Naive thymus-derived CD4-positive, alpha-beta T cell (primary cell): ENCODE measurements at places on chromosomes 1 and 21. TPM values are rescaled to one million over a fixed set of nuclear protein-coding genes. Genes with fewer than 3 reads are reported as not detected.
A peak's percentile ranks its signal among the peaks of the same experiment; 100 is the strongest.

RORC gene
- total RNA-seq = 0.16 TPM

CLCA1 gene
- not detected for total RNA-seq

PLEKHG5 gene
- total RNA-seq = 7.6 TPM

ZNF683 gene
- total RNA-seq = 0.22 TPM

- no peaks in the 10 kb centered on the region for H3K27me3 ChIP-seq
- H3K27ac ChIP-seq = no peak overlapping the region
- H3K4me1 ChIP-seq = no peaks in the 10 kb centered on the region
- no peaks in the 10 kb centered on the region for H3K36me3 ChIP-seq
- no peak overlapping the region for H3K4me3 ChIP-seq
- DNase-seq = no peak
These were observed 35.7 kb downstream of the PTGFRN start for GRCh38 chr1:116945421-116945820.

DNA sequence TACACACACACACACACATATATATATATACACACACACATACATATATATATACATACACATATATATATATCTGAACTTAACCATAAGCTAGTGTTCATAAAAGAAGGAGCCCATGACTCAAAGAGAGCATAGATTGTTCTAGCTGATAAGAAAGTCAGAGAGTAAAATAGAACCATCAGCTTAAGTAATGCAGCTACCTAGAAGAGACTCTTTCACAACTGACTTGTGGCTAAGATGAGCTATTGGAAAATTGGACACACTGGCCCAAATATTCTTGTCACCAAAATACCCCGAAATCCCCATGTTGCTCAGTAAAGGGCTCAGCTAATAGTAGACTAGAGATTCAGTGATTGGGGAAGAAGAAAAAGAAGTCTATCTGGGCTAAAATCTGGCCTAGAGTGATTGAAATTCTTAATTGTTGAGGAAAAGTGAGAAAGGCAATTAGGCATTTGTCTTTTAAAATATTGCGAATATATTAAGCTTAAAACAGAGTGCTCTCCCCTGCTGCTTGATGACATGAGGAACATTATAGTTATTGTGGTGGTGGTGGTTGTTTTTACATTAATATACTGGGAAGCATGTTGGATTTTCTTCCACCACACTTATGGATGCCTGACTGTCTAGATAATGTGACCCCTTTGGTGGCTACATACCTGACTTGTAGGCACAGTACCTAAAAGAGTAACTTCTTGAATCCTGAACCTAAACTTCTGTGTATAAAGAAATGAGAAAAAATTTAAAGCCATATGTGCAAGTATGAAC, 6.3 kb downstream of the SLAMF1 start:
- H3K36me3 ChIP-seq = peaks cover 5% of the 10 kb centered on the region
- peak overlapping the region; percentile 43 for H3K4me3 ChIP-seq
- H3K27ac ChIP-seq = peak overlapping the region; percentile 89

DNA sequence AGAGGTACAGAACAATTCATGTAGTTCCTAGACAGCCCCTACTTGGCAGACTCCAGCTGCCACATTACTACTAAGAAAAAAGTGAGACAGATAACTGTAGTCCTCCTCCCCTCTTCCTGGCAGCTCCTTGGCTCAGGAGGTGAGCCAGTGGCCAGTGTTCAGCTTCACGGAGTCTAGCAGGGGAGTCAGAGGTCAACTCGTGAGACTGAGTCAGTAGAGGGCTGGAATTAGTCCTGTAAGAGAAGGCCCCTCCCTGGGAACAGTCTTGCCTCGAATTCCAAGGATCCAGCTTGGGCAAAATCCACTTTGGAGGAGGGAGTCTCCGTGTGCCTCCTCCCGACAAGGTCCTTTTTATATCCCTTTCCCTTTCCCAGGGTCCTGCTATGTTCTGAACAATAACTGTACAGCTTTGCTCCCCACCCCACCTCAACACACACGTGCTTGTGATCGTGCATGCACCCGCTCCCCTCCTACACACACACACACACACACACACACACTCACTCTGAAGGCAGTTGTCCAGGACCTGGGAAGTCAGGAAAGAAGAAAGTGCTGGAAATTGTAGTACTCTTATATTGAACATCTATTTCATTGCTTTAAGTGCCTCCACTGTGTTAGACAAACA, 22.5 kb upstream of the SLC27A3 start:
- no peaks in the 10 kb centered on the region for H3K4me1 ChIP-seq
- H3K36me3 ChIP-seq = peaks cover 5% of the 10 kb centered on the region
- H3K27ac ChIP-seq = no peak overlapping the region
- no peak overlapping the region for H3K4me3 ChIP-seq
- DNase-seq = no peak
- H3K27me3 ChIP-seq = no peaks in the 10 kb centered on the region

GRCh38 chr1:94231746-94232145, 5.6 kb downstream of the ARHGAP29 start:
- DNase-seq = no peak
- H3K27me3 ChIP-seq = peaks cover 8% of the 10 kb centered on the region
- H3K4me3 ChIP-seq = no peak overlapping the region
- H3K27ac ChIP-seq = no peak overlapping the region
- H3K4me1 ChIP-seq = no peaks in the 10 kb centered on the region

- H3K27me3 ChIP-seq = no peaks in the 10 kb centered on the region
- H3K4me3 ChIP-seq = no peak overlapping the region
- no peaks in the 10 kb centered on the region for H3K4me1 ChIP-seq
These were observed 55.2 kb upstream of the C1orf174 start for GRCh38 chr1:3955196-3955772.

GRCh38 chr21:34704119-34704518, 35.3 kb downstream of the CLIC6 start:
- H3K27me3 ChIP-seq = no peaks in the 10 kb centered on the region
- no peaks in the 10 kb centered on the region for H3K36me3 ChIP-seq
- H3K4me1 ChIP-seq = peaks cover 20% of the 10 kb centered on the region
- no peak overlapping the region for H3K4me3 ChIP-seq
- DNase-seq = no peak

- H3K27ac ChIP-seq = no peak overlapping the region
- H3K4me3 ChIP-seq = no peak overlapping the region
- no peaks in the 10 kb centered on the region for H3K4me1 ChIP-seq
These were observed 53.8 kb downstream of the STUM start for GRCh38 chr1:226602186-226603021.

GRCh38 chr1:199756066-199756465, 271.4 kb upstream of the NR5A2 start:
- no peak overlapping the region for H3K4me3 ChIP-seq
- no peaks in the 10 kb centered on the region for H3K27me3 ChIP-seq
- DNase-seq = no peak
- H3K4me1 ChIP-seq = no peaks in the 10 kb centered on the region

GRCh38 chr1:41387667-41388091, 26.4 kb downstream of the FOXO6 start:
- H3K27me3 ChIP-seq = no peaks in the 10 kb centered on the region
- no peak overlapping the region for H3K4me3 ChIP-seq
- H3K27ac ChIP-seq = no peak overlapping the region
- H3K4me1 ChIP-seq = no peaks in the 10 kb centered on the region
- DNase-seq = no peak

DNA sequence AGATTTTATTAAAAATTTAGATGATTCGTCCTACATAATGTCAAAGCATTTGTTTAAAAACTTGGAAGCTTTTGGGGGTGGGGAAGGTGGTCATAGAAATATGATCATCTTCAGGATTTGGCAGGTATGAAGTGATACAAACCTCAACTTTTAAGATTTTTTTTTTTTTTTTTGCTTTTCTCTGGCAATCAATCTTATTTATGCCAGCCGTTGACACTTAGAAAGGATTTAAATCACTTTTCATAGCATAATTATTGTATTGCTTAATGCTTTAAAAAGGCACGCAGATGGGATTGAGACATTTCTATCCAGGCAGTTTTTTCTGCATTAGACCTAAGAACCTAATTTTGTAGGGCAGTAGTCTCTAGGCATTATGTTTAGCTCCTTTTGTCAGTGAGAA, 19.7 kb downstream of the MRPS6 start:
- H3K4me3 ChIP-seq = no peak overlapping the region
- H3K27me3 ChIP-seq = no peaks in the 10 kb centered on the region
- peaks cover 23% of the 10 kb centered on the region for H3K36me3 ChIP-seq
- peaks cover 28% of the 10 kb centered on the region for H3K4me1 ChIP-seq
- no peak for DNase-seq
- no peak overlapping the region for H3K27ac ChIP-seq
